CD4-positive, CD25-positive, alpha-beta regulatory T cell (primary cell): ENCODE measurements at places on chromosomes 11 and 22. TPM values are rescaled to one million over a fixed set of nuclear protein-coding genes. Genes with fewer than 3 reads are reported as not detected.

DNA sequence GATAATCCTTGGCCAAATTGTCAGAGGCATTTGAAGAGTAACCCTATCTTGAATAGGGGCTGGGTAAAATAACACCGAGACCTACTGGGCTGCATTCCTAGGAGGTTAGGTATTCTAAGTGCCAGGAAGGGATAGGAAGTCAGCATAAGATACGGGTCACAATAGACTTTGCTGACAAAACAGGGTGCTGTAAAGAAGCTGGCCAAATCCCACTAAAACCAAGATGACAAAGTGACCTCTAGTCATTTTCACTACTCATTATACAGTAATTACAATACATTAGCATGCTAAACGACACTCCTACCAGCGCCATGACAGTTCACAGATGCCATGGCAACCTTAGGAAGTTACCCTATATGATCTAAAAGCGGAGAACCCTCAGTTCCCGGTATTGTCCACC is 964 bp upstream of the REXO2 start:
- no peak overlapping the region for H3K27ac ChIP-seq
- no peaks in the 10 kb centered on the region for H3K27me3 ChIP-seq
- no peak for DNase-seq
- no peak overlapping the region for H3K4me3 ChIP-seq

DNA sequence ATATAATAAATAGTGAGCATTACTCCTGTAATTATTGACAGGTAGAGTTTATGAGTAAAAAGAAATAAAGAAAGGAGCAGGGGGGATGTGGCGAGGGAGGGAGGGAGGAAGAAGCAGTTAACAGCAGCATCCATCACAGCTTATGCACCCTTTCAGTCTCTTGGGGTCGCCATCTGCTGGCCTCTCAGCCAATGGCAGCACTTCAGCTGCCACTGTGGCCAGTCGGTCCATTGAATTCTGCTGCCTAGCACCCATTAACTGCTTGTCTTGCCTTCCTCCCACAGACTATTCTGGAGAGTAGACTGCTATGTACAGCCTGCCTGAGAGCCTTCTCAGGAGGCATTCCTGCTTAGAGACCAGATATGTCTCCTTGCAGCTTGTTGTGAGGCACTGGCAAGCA is 388.3 kb downstream of the TENM4 start:
- no peak overlapping the region for H3K27ac ChIP-seq
- no peak for DNase-seq
- H3K36me3 ChIP-seq = no peaks in the 10 kb centered on the region
- no peaks in the 10 kb centered on the region for H3K27me3 ChIP-seq
- no peak overlapping the region for H3K4me3 ChIP-seq
- H3K4me1 ChIP-seq = no peaks in the 10 kb centered on the region

DNA sequence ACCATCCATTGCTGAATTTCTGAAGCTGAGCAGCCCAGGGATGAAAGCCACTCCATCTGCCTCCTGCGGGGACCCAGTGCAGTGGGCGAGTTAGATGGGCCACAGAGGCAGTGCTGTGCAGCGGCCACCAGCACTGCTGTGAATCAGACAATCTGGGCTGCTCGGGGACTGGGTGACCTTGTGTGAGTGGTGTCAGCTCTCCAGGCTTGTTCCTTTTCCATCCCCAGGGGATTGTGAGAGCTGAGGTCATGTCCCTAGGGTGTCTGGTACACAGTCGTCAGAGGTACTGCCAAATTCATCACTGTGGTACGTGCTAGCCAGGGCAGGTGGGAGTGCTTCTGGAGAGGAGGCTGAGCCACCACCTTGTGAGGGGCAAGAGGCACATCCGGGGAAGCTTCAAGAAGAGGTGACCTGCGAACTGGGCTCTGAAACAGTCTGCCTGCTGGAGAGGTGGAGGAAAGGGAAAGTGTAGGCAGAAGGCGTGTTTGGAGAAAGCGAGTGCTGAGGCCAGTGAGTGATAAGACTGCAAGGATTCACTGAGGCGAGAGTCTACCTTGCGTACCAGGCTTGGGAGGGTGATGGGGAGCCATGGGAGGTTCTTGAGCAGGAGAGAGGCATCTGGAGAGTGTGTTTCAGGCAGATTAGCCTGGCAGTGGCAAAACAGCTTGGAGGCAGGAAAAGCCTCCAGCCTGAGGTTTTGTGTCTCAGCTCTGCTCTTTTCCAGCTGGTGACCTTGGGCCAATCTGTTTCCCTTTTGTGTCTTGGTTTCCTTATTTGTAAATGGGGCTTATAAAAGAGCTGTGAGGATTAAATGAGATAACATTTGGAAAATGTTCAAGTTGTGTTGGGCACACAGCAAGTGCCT is 22.7 kb downstream of the CACNA1I start:
- DNase-seq = no peak
- H3K4me3 ChIP-seq = no peak overlapping the region
- no peaks in the 10 kb centered on the region for H3K36me3 ChIP-seq
- H3K27ac ChIP-seq = no peak overlapping the region
- no peaks in the 10 kb centered on the region for H3K27me3 ChIP-seq

GRCh38 chr11:43747130-43747802 is 66.7 kb downstream of the HSD17B12 start:
- no peaks in the 10 kb centered on the region for H3K27me3 ChIP-seq
- no peak overlapping the region for H3K4me3 ChIP-seq
- no peaks in the 10 kb centered on the region for H3K36me3 ChIP-seq
- H3K4me1 ChIP-seq = no peaks in the 10 kb centered on the region

DNA sequence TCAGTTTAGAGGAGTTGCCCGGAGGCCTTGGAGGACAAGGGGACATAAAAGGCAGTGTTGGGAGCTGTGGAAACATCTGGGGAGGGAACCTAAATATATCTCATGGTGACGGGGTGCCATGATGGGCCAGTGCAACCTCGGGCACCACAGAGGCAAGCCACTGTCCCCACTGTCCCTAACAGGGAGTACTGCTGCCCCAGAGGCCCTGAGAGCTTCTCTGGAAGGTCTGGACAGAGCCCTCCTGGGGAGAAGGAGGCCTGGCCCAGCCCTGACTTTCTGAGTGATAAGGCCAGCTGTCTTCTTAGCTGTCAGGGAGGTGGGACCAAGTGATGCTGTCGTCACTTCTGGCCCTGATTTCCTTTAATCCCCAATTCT is 5.5 kb upstream of the P2RY6 start:
- H3K27ac ChIP-seq = no peak overlapping the region
- H3K27me3 ChIP-seq = peaks cover 11% of the 10 kb centered on the region
- no peak overlapping the region for H3K4me3 ChIP-seq

- no peaks in the 10 kb centered on the region for H3K4me1 ChIP-seq
- no peak overlapping the region for H3K4me3 ChIP-seq
- H3K27me3 ChIP-seq = peaks cover 3% of the 10 kb centered on the region
- DNase-seq = no peak
- H3K27ac ChIP-seq = no peak overlapping the region
- H3K36me3 ChIP-seq = no peaks in the 10 kb centered on the region
Observed at GRCh38 chr11:102678022-102678421, 27.5 kb downstream of the MMP27 start.

GRCh38 chr11:57457643-57458023 is 2.7 kb upstream of the RTN4RL2 start:
- peaks cover 10% of the 10 kb centered on the region for H3K27me3 ChIP-seq
- no peaks in the 10 kb centered on the region for H3K36me3 ChIP-seq
- no peak overlapping the region for H3K4me3 ChIP-seq
- DNase-seq = no peak
- H3K27ac ChIP-seq = no peak overlapping the region

The RFPL1 gene
- polyA plus RNA-seq = not detected

The LRP5 gene
- polyA plus RNA-seq = not detected

- no peaks in the 10 kb centered on the region for H3K27me3 ChIP-seq
- no peak overlapping the region for H3K4me3 ChIP-seq
- H3K27ac ChIP-seq = no peak overlapping the region
- peaks cover 64% of the 10 kb centered on the region for H3K36me3 ChIP-seq
- DNase-seq = no peak
- no peaks in the 10 kb centered on the region for H3K4me1 ChIP-seq
Observed at GRCh38 chr22:26711205-26711963, 54.0 kb downstream of the MIAT start.

GRCh38 chr22:33111491-33111890 is 53.3 kb upstream of the SYN3 start:
- no peaks in the 10 kb centered on the region for H3K4me1 ChIP-seq
- no peak overlapping the region for H3K27ac ChIP-seq
- no peak overlapping the region for H3K4me3 ChIP-seq
- H3K36me3 ChIP-seq = no peaks in the 10 kb centered on the region

The MRGPRX3 gene
- not detected for polyA plus RNA-seq

The SLC25A45 gene
- polyA plus RNA-seq = 14.0 TPM

The THY1 gene
- polyA plus RNA-seq = not detected

DNA sequence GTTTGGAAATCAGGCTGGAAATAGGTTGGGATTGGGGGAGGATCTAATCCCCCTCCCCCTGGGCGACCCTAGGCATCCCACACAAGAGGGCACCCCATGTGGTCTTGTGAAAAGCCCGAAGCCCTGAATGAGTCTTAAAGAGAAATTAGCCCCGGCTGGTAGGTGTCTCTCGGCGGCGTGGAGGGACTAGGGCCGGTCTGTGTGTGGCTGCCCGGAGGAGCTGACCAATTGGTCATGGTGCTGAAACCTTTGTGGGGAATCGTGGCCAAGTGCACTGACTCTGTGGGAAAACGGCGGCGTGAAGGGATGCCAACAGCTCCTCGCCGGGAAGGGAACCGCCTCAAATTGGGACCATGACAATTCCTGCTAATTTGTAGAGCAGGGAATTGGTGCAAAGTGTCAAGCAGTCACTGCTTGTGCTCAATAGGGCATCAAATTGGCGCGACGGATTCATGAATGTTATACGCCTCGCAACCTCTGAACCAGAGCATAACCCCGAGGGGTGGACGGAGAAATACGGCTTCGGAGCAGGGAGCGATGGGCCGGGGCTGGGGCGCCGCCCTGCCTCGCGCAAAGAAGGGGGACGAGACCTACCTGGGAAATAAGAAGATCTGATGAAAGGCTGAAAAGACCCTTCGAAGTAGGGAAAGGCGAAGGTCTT is 1.5 kb downstream of the DBX1 start:
- H3K4me3 ChIP-seq = no peak overlapping the region
- H3K27ac ChIP-seq = no peak overlapping the region
- DNase-seq = no peak
- H3K4me1 ChIP-seq = peaks cover 17% of the 10 kb centered on the region
- no peaks in the 10 kb centered on the region for H3K36me3 ChIP-seq
- H3K27me3 ChIP-seq = peaks cover 51% of the 10 kb centered on the region

DNA sequence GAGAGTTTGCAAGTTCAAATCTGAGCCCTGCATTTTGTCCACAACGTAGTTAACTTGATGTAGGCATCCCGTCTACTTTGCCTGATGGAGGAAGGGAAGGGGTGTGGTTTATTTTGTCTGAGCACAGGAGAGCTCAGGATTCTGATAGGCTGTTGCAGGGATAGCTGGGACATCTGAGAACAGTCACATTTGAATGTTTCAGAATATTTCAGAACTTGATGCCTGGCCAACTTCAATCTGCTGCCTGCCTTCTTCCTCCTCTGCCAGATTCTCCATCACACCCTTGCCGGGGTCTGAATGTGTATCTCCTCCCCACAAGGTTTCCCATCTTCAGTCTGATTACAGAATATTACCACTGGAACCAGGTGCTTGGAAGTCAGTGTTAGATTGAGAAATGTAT is 51.6 kb downstream of the NTM start:
- no peak overlapping the region for H3K27ac ChIP-seq
- H3K4me1 ChIP-seq = no peaks in the 10 kb centered on the region
- no peaks in the 10 kb centered on the region for H3K27me3 ChIP-seq
- H3K4me3 ChIP-seq = no peak overlapping the region
- no peaks in the 10 kb centered on the region for H3K36me3 ChIP-seq
- no peak for DNase-seq

The APOA5 gene
- not detected for polyA plus RNA-seq

- H3K36me3 ChIP-seq = no peaks in the 10 kb centered on the region
- no peaks in the 10 kb centered on the region for H3K4me1 ChIP-seq
- no peaks in the 10 kb centered on the region for H3K27me3 ChIP-seq
Observed at GRCh38 chr11:80617156-80617555, 1176.3 kb upstream of the TENM4 start.

The RIMBP3C gene
- polyA plus RNA-seq = 0.38 TPM

DNA sequence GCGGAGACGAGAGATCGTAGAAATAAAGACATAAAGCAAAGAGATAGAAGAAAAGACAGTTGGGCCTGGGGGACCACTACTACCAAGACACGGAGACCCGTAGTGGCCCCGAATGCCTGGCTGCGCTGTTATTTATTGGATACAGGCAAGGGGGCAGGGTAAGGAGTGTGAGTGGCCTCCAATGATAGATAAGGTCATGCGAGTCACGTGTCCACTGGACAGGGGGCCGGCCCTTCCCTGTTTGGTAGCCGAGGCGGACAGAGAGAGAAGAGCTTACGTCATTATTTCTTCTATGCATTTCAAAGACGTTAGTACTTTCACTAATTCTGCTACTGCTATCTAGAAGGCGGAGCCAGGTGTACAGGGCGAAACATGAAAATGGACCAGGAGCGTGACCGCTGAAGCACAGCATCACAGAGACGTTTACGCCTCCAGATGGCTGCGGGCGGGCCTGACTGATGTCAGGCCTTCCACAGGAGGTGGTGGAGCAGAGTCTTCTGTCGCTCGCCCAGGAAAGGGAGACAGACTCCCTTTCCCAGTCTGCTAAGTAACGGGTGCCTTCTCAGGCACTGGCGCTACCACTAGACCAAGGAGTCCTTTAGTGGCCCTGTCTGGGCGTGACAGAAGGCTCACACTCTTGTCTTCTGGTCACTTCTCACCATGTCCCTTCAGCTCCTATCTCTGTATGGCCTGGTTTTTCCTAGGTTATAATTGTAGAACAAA is 24.8 kb downstream of the PPP6R2 start:
- H3K27ac ChIP-seq = no peak overlapping the region
- no peaks in the 10 kb centered on the region for H3K27me3 ChIP-seq
- peaks cover 4% of the 10 kb centered on the region for H3K4me1 ChIP-seq
- no peak for DNase-seq
- H3K36me3 ChIP-seq = peaks cover 12% of the 10 kb centered on the region

The RSF1 gene
- 30.3 TPM for polyA plus RNA-seq

DNA sequence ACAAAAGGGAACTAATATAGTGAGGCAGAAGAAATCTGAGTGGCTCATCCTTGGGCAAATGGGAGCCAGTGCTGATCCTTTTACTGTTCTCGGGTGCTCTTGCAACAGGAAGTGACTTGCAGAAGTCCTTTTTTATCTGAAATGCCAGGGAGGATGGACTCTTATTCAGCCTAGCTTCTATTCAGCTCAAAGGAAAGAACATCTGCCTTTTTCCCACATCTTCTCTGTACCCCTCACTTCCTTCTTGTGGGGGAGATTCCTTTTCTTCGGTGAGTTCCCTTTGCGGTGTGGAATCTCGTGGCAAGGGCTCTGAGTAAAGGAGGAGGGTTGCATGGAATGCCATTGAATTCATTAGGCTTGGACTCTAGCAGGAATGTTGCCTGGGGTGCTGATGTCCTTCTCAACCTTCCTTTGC is 76.2 kb downstream of the ZBTB16 start:
- no peak for DNase-seq
- H3K27me3 ChIP-seq = no peaks in the 10 kb centered on the region
- H3K4me3 ChIP-seq = no peak overlapping the region
- no peak overlapping the region for H3K27ac ChIP-seq
- H3K36me3 ChIP-seq = no peaks in the 10 kb centered on the region

The B3GAT1 gene
- not detected for polyA plus RNA-seq

DNA sequence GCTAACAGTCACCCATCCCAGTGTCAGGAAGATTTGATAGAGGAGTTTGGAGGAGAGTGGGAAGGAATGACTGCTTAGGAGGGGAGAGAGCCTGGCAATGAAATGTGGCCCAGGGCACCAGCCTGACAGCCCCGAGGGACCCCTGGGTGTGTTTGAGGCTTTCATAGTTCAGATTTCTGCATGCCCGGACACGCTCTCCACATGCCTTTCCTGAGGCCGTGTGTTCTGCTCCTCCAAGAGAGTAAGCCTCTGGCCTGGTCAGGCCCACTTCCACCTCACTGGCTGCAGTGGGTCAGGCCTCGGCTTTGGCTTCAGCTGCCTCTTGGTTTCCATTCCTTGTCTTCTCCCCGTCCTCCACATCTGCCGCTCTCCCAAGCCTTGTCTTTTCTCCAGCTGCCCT is 78.4 kb downstream of the C22orf31 start:
- no peaks in the 10 kb centered on the region for H3K4me1 ChIP-seq
- H3K27me3 ChIP-seq = no peaks in the 10 kb centered on the region
- H3K36me3 ChIP-seq = no peaks in the 10 kb centered on the region
- H3K27ac ChIP-seq = no peak overlapping the region
